ENCODE measurements at places on chromosomes 11 and 22.

GRCh38 chr11:45806937-45807791 lies 2.2 kb downstream of the SLC35C1 start:
- no peak for DNase-seq

- DNase-seq = no peak
These were observed 8.1 kb downstream of the APOL6 start for GRCh38 chr22:35656284-35656752.

DNA sequence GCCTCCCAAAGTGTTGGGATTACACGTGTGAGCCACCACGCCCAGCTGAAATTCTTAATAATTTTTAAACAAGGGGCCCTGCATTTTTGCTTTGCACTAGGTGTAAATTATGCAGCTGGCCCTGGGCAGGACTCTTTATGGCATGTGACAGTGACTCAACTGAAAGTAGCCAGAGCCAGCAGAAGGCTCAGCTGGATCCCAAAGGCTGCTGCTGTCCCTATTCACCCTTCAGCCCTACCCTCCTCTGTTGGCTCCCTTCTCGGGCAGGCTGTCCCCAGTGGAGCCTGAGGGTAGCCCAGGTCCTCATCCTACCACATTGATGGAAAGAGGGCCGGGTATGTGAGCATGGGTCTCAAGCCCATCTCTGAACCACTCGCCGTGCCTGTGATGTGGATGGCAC lies 45.6 kb downstream of the CD82 start:
- no peak for DNase-seq

- DNase-seq = peak; percentile 36
These were observed 187.2 kb downstream of the MAML2 start for GRCh38 chr11:96155627-96156378.

DNA sequence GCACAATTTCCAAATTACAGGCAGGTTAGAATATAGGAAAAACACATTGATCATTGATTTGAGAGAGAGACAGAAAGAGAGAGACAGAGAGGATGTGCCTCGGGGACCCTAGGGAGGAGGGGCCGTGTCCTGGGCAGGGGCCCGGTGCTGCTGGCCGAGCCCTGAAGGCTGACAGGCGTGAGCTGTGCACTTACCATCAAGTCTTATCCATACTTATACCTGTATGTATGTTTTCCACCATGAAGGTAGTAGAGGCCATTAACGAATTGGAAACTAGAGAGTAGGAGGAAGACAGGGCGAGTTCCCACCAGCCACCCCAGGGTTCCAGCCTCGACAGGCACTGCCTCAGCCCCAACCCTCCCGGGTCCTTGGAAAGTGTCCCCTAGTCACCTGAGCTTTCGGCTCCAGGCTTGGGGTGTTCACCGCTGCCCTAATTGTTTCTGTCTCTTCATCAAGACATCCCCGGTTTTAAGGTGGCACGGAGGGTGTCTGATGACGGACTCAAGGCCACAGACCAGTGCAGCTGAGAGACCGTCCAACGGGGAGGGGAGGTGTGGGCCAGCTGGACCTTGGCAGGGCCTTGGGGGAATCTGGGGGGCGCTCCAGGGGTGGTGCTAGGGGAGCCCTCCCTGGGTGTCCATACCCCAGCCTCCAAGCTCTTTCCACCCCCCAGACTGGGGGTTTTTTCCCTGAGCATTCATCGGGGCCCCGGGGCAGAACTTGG lies 431.3 kb downstream of the TBC1D22A start:
- no peak for DNase-seq

- no peak for DNase-seq
These were observed 1.7 kb downstream of the BRMS1 start for GRCh38 chr11:66343176-66343575.

DNA sequence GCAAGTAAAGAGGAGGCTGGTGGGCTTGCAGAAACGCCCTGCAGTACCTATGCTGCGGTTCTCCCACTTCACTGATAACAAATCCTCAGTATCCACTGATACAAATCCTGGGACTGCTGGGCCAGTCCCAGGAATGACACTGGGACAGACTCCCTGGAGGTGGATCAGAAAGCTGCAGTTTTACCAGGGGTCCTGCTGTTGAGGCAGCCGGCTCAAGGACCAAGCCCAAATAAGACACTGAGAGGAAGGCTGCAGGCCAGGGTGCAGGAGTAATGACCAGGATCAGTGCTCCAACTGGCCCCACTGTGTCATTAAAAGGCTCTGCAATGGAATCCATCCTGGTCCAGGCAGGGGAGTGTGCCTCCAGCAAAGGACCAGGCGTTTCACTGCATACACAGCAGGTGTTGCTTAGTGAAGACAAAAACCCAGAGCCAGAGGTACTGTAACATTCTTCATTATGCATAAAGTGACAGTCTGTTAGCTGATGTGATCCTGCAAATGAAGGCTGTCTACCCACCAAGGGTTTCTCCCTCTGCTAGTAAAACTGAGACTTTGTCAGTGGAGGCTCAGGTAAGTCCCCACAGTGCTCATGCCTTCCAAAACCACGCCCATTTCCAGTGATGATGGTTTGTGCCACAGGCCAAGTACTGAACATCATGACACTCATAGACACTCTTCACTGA lies 1.4 kb upstream of the C22orf39 start:
- DNase-seq = no peak

Data from CD4-positive, alpha-beta T cell treated with Interleukin-2 at 100 ng/mL for 4 hours (primary cell).